Renal pelvis (tissue), 12 donors: ENCODE measurements at places on chromosomes 4 and X. TPM values are rescaled to one million over a fixed set of nuclear protein-coding genes. Genes with fewer than 3 reads are reported as not detected.

DNA sequence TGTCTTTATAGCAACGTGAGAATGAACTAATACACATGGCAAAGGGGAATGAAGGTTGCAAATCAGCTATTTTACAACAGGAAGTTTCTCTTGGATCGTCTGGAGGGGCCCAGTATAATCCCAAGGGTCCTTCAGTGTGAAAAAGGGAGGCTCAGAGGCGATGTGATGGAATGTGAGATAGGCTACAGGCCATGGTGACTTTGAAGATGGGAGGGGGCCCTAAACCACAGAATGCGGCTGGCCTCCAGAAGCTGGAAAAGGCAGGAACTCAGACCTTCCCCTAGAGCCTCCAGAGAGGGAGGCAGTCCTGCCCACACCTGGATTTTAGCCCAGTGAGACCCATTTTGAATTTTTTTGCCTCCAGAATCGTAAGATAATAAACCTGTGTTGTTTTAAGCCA is 69.4 kb upstream of the PGM2 start:
- no peak for DNase-seq

DNA sequence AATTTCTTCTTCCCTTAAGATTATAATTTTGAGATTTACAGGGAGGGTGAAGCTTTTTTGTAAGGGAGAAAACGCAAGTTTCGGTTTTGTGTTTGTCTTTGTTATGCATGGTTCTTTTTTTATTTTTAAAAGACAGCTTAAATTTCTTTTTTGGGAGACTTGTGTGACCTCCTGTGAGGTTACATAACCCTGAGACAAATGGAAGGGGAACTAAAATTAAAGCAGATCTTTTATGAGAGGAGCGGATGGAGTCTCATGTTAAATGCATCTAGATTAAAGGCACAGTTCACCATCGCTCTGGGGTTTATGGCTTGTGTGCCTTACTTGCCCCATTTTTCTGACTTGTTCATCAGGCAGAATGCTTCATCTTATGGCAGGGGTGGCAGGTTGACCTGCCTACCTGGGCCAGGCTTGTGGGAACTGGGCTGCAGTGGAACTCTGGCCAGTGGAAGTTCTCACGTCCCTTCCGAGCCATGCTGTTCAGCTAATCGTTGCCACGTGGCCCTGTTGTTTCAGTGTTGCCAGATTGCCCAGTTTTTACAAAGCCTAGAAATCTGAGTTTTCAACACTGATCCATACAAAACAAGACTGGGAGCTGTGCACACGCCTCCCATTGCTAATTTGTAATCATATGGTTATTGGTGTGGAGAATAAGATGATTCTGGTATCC is 291.8 kb downstream of the ARHGAP10 start:
- DNase-seq = no peak

DNA sequence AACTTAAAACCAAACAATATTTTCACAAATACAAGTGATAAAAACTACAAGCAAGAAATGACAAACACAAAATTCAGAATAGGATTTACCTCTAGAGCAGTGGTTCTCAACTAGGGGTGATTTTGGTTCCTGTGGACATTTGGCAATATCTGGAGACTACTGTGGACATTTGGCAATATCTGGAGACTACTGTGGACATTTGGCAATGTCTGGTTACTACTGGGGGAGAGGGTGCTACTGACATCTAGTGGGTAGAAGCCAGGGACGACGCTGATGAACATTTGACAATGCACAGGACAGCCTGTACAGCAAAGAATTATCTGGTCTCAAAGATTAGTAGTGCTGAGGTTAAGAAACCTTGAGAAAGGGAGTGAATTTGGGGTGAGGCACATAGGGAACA is 169.8 kb downstream of the CLCN4 start:
- no peak for DNase-seq

GRCh38 chr4:52751487-52751911 is 274 bp upstream of the ERVMER34-1 start:
- DNase-seq = peak; percentile 69

DNA sequence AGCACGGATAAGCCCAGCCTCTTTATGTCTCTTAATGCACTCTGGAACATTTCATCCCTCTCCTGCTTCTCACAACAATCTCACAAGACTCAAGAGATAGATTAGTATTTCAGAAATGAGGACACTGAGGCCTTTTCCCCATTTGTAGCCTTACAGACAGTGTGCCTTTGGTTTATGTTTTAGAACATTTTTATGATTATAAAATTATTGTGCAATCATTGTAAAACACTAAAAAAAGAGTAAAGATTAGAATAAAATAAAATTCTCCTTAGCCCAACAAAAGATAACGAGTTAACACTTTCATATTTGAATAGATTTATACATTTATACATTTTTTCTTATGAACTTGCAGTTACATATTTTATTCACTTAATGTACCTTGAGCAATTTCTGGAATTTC is 748.7 kb downstream of the TRIML1 start:
- DNase-seq = no peak

DNA sequence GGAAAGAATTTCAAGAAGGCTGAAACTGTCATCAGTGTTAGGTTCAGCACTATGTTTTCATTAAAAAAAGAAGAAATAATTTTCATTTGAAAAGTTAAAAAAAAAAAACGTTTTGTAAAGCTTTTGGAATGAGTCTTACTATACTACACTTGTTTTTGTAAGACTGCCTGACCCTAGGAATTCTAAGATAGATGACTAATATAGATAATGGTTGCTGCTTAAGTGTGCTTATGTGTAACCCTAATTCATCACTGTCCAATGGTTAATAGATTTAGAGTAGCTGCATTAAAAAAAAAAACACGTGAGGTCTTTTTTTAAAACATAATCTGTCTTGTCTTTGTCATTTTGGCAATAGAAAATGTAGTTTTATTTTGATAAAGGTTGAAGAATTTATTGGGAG is 323.2 kb downstream of the IL1RAPL1 start:
- no peak for DNase-seq

- DNase-seq = no peak
Observed at GRCh38 chr4:27357283-27357682, 496.6 kb downstream of the STIM2 start.

- DNase-seq = no peak
Observed at GRCh38 chr4:151355155-151355554, 29.8 kb upstream of the SH3D19 start.

DNA sequence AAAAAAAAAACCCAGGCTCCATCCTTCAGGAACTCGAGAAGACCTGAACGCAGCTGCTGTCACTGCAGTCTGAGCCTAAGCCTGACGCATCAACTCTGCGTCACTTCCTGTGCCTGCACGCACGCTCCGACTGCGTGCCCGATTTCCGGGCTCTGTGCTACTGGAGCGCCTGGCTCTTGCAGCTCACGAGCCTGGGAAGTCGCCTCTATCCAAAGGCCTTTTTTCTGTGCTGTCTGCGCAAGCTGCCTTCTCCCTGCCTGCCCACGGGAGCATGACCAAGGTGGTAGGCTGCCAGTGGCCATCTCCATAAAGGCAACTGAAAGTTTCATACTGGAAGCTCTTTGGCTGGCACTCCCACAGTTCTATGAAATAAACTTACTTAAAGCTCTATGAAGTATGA is 9.9 kb upstream of the GASK1B start:
- DNase-seq = no peak

DNA sequence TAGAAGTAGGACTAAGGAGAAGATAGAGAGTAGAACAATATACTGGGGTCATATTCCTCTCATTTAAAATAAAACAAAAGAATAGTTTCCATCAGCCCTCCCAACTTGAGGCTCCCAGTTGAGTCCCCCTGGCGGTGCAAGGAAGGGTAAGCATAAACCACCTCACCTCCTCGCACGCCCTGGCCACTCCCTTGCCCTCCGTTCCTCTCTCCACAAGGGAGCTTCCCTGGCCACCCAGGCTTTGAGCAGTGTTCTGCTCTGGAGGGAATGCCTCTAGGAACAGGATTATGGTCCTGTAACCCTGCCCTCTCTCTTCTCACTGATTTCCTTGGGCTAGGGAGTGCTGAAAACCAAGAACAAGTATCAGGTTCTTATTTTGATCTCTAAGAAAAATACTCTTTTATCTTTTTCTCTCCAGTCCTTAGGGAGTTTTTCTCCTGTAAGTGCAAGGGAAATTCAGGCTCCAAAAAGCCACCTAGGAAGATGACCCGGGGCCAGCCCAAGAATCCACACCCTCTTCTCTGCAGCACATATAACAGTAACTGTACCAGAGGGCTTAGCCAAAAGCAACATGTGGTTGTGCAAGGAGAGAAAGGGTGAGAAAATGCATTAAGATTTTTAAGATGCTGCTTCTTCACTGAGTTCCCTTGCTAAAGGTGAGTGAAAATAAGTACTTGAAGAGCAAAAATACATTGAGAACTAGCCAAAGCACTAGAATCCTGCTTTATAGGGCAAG is 69.9 kb downstream of the USP38 start:
- peak; percentile 1 for DNase-seq

DNA sequence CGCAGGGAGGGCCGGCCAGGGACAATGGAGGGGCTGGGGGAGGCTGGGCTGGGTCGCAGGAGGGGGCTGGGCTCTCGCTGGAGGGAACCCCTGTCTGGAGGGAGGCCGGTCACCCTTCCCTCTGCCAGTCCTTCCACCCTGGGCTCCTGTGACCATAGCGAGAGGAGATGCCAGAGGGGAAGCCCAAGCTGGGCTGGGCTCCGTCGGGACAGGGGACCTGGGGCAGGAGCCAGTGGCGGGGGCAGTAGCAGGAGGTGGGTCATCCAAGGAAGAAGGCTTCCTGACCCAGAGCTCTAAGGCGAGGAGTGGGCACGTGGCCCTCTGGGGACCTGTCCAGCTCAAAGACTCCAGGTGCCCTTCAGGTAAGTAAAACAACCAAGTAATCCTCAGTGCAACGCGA is 16.9 kb downstream of the CTAG1B start:
- no peak for DNase-seq

DNA sequence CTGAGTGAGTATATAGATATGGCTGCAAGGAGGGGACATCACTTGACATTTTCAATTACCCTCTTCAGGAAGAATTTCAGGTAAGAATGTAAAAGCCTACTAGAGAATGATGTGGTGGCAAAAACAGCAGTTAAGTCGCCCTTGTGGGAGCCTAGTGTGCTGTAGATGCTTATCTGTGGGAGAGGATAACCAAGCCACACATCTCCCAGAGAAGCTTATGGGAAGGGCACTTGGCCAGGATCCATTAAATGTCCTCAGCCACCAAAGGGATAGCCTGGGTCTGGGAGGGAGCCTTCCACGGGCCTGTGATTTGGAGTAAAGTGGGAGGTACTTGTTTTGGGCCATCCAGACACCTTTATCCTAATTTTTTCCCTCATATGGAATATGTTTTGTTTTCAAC is 41.3 kb upstream of the BCLAF3 start:
- DNase-seq = no peak

DNA sequence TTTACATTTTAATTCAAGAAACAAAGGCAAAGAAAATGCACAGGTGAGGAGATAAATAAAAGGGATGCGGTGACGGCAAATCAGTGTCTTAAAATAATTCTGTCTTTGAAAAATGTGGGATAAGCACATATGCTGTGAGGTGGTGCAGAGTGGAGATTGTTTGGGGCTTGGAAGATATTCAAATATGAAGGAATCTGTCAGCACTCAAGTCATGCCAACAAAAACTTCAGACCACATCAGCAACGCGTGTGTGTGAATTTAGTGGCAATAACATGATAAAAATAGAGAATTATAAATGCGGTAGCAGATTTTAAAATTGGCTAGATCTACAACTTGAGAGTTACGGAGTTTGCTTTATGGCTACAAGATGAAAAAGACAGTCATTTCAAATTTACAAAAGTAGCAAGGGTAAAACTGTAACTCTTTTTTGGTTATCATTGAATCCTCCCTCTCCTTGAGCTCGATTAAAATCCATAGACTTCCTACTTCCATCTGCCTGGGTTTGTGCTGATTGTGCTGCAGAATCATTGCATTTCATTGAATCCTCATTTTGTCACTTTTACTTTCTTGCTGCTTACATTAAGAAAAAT is 71.5 kb upstream of the VCX2 start:
- no peak for DNase-seq

- DNase-seq = no peak
Observed at GRCh38 chrX:68902706-68903504, 74.1 kb downstream of the EFNB1 start.

- no peak for DNase-seq
Observed at GRCh38 chr4:73539386-73539785, 57.8 kb downstream of the AFM start.

- DNase-seq = peak; percentile 39
Observed at GRCh38 chr4:53932796-53933610, 131.4 kb downstream of the CHIC2 start.

DNA sequence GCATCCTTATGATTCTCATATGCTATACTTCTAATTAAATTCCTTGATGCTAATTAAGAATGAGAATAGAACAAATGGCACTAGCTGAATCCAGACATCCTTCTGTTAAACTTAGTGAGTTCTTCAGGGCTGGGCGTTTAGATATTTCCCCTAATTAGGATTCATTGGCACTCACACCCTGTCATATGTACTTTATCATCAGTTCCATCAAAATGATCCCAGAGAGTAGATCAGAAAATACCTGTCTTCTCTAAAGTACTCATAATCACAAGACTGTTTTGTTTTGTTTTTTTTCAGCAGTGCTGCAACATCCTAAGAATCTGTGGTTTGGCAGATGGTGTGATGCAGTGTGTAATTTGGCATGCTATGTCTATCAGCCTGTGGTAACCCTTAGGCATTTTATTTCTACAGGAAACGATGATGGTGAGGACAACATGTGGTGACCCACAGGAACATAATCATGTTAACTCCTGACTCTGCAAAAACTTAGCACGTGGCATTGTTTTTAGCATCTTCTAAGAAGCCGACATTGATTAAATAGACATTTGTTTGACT is 2528.4 kb downstream of the ARAP2 start:
- no peak for DNase-seq

DNA sequence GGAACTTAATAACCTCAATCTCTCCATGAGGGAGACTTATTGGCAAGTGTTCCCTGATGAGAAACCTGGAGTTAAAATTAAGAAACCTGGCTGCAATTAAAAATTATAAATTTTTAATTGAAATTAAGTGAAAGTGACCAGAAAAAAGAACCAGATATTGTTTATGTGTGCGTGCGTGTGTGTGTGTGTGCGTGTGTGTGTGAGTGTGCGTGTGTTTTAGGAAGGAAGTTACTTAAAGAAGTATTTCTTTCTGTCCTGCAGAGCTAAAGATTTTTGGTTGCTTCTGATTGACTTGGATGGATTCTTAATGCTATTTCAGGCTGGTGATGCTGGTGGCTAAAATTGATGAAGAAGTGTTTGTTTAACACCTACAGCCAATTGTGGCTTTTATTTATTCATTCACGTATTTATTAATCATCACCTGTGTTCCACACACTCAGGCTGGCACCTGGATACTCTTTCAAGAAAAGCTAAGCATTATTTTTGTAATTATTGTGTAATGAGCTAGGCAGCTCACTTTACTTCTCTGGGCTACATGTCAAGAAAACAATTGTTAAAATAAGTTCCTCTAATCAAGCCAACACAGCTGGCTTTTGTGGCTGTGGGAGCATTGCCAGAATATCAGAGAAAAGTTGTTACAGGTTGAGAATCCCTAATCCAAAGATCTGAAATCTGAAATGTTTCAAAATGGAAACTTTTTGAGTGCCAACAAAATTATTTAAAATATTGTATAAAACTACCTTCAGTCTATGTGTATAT is 68.5 kb downstream of the CEP44 start:
- DNase-seq = no peak

The GPR143 gene
- 13.5 TPM for polyA plus RNA-seq

The DMP1 gene
- 0.07 TPM for polyA plus RNA-seq

The LGI2 gene
- polyA plus RNA-seq = 26.1 TPM

The CDS1 gene
- 22.3 TPM for polyA plus RNA-seq

The PCSK1N gene
- 20.0 TPM for polyA plus RNA-seq

The PROM1 gene
- polyA plus RNA-seq = 30.6 TPM

The ANKRD50 gene
- polyA plus RNA-seq = 33.6 TPM
